Stimulated activated CD4-positive, alpha-beta T cell treated with anti-CD3 and anti-CD28 coated beads, Interleukin-2, amount 100 ng/mL, for 4 hours (primary cell): ENCODE measurements at places on chromosomes 2 and 18.

DNA sequence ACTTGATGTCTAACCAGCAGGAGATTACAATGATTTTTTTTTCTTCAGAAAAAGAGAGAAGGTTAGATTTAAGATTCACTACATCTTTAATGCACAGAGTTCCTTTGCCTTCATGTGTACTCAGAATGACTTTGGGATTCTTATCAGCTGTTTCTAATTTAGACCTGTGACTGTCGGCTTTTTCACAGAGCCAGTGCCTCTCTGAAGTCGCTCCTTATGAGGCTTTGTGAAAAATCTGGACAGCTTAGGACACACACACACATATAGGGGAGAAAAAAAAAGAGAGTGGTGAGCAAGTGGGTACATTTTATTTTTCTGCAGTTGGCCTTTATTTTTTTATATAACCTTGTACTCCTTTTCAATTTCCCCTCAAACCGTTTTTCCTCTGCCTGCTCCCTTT, 893.1 kb upstream of the CELF4 start:
- no peak for DNase-seq

DNA sequence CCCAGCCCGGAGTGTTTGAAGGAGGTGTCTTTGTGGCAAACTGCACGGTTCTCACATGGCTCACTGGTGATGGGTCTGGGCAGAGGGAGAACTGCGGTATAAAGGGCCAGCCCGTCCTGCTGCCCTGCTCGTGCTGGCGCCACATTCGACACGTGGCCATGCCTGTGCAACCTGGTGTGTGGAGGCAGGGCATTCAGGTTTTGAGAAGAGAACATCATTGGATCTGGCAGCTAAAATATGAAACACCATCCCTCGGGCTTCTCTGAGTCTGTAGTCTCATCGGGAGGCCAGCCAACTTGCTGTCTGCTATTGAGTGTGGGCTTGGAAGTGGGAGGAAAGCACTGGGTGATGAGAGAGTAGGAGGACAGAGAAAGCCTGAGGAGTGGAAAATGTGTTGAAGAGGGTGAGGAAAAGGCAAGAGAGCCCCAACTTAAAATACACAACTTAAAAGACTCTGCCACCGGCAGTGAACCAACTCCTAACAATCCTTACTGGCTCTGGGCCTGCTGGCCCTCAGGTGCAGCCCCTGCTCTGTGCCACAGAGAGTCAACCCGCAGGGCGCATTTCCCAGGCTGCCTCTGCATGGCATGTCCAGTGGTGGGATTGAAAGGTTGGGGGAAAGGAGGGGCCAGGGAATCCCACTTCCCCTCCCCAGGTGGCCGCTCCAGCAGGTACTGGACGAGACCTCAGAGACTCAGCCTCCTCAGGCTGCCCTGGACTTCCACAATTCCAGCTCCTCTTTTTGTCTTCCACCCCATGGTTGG, 112.7 kb upstream of the DLX2 start:
- no peak for DNase-seq

DNA sequence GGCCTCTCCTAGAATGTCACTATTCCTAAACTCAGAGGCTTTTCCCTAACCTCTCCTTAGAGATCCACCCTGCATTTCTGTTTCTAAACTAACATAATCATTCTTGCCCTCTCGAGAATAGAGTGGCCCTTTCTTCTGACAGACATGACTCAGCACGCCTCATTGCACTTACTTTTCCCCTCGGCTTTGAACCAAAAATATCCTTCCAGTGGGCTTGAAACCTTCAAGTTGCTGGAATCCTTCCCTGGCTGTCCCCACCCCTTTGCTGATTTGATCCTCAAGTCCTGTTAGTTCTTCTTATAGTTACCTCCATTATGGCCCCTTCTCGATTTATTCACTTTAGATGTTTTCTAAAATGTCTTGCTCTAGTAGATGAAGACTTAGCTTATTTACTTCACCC, 158.0 kb downstream of the LTBP1 start:
- no peak for DNase-seq

DNA sequence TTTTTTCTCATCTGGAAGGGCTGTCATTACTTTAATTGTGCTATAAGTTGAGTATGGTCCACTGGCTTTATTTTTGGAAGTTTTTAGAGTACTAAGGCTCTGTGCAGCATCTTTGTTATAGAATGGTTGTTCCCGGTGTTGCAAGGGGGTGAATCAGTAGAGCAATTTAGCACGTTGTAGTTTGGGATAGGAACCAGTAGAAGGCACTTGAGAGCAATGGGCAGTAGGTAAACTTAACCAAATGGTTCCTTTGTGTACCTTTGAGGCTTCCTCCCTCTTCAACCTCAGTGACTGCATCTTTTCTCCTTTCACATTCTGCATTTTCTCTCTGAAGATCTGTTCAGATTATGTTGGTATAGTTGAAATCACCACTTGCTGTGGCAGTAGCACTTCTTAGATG, 238.2 kb upstream of the SYT4 start:
- DNase-seq, result no peak

- peak; percentile 19 for DNase-seq
Measured at GRCh38 chr2:38375696-38376345, 1.3 kb downstream of the ATL2 start.

GRCh38 chr18:43514747-43515146, 237.5 kb upstream of the SYT4 start:
- no peak for DNase-seq

- DNase-seq, result no peak
Measured at GRCh38 chr18:61322265-61322873, 10.9 kb upstream of the CDH20 start.

GRCh38 chr2:109203246-109204011, 74.4 kb downstream of the SH3RF3 start:
- no peak for DNase-seq
